IMR-90 (cell line): ENCODE measurements at places on chromosomes 3 and 15. TPM values are rescaled to one million over a fixed set of nuclear protein-coding genes. Genes with fewer than 3 reads are reported as not detected.

Gene MYH15
- total RNA-seq, result 0.28 and 0.36 TPM in 2 replicates

- DNase-seq, result no peak
Measured at GRCh38 chr3:186220911-186221645, 112.2 kb upstream of the ETV5 start.

Gene ANKRD34C
- total RNA-seq, result not detected in 2 replicates

DNA sequence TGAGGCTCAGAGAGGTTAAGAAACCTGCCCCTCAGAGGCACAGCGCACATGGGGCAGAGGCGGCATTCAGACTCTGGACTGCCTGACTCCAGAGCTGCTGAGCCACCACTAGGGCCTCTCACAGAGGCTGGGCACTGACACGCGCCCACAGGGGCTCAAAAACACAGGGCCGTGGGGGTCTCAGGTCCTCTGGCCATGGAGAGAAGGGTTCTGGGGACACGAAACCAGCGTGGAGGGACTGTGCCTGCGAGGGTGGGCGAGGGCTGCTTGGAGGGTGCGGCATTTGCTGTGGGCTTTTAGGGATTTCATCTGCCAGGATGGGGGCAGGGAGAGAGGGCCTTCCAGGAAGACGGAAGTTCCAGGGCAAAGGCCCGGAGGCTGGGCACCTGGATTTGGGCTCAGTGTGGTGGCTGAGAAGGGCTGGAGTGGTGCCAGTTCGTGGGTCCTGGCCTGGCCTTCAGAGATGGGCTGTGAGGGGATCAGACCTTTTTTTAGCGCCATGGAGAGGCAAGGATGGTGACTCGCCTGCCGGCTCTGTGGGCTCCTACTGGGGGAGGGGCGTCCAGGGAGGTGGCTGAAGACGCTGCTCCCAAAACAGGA, 69.6 kb downstream of the EFCAB12 start:
- peak; percentile 8 for DNase-seq

GRCh38 chr3:185347399-185347798, 15.5 kb upstream of the MAP3K13 start:
- no peak for DNase-seq

GRCh38 chr3:71987089-71987735, 202.3 kb upstream of the PROK2 start:
- peak; percentile 11 for DNase-seq

- DNase-seq, result no peak
Measured at GRCh38 chr15:77571181-77571580, 61.5 kb downstream of the LINGO1 start.

Gene HYAL1
- total RNA-seq, result under 0.01 and 0.36 TPM in 2 replicates

DNA sequence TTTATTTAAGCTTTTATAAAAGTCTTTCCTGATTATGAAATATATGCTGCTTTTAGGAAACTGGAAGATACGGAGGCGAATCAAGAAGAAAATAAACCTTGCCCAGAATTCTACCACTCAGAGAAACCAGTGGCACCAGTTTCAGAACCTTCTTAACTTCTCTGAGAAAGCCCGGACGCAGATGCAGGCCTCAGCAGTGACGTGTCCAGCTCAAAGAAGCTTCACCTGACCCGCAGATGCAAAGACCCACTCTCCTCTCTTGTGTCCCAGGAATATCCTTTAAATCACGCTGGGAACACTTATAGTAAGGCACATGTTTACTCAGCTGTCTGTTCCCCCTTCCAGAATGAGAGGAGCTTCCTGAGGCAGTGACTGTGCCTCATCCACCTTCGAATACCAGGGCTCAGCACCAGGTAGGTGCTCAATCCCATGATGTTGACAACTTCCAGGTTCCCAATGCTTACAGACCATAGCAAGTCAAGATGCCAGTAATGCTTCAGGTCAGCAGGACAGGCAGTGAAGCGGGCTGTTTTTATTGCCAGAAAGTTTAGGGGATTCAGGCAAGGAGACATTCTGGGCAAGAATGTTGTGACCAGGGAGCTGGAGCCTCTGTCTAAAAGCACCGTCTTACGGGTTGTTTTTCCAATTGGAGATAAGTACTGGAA, 39.9 kb upstream of the LDHAL6B start:
- no peak for DNase-seq

Gene HCN4
- not detected in 2 replicates for total RNA-seq

Gene APOD
- not detected in 2 replicates for total RNA-seq

DNA sequence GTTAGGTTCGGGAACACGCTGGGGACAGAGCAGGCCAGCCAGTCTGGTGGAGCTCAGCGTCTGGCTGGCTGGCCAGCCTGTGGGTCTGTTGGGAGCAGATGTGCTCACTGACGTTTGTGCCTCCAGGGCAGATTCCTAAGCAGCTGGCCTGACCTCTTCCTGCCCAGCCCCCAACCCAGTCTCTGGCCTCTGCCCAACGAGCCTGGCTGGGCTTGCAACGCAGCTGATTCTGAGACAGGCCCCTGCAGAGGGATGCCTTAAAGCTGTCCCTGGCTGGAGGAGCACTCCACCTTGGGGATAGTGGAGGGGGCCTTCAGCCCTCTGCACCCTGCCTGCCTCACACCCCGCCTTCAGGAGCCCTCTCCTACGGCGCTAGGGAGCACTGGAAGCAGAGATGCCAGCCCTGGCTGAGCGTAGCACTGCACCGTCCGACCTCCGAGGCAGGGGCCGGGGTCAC, 46.0 kb downstream of the KLF13 start:
- peak; percentile 74 for DNase-seq

Gene GRAMD2A
- total RNA-seq, result under 0.01 and 0.18 TPM in 2 replicates

DNA sequence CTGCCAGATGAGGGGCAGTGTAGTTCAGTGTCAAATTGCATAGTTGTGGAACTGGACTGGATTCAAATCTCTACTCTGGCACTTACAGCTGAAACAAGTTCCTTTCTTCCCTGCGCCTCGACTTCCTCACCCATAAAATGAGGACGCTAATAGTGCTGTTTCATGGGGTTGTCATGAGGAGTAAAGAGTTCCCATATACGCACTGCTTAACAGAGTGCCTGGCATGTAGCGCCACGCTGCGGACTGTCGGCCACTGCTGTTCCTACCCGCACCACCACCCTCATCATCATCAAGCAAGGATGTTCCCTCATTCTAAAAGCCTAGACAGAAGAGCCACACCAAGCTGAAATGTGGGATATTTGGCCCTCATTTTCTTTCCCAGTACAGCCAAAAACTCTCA, 91.9 kb downstream of the CHDH start:
- DNase-seq, result no peak

GRCh38 chr3:56886314-56886713, 84.6 kb upstream of the ARHGEF3 start:
- DNase-seq, result no peak

DNA sequence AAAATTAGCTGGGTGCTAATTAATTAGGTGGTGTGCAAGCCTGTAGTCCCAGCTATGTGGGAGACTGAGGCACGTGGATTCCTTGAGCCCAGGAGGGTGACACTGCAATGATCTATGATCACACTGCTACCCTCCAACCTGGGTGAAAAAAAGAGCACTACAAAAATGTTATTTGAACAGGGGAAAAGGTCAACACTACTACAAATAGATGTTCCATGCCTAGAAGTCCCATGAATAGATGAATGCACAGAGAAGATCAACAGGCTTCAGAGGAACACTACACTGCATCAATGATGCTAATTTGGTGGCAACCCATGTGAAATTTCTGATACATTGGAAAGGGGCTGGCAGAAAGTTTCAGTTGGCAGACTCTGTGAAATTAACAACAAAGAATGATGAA, 105.4 kb upstream of the FHIT start:
- no peak for DNase-seq

Gene PPM1L
- total RNA-seq, result 0.18 and 0.28 TPM in 2 replicates

DNA sequence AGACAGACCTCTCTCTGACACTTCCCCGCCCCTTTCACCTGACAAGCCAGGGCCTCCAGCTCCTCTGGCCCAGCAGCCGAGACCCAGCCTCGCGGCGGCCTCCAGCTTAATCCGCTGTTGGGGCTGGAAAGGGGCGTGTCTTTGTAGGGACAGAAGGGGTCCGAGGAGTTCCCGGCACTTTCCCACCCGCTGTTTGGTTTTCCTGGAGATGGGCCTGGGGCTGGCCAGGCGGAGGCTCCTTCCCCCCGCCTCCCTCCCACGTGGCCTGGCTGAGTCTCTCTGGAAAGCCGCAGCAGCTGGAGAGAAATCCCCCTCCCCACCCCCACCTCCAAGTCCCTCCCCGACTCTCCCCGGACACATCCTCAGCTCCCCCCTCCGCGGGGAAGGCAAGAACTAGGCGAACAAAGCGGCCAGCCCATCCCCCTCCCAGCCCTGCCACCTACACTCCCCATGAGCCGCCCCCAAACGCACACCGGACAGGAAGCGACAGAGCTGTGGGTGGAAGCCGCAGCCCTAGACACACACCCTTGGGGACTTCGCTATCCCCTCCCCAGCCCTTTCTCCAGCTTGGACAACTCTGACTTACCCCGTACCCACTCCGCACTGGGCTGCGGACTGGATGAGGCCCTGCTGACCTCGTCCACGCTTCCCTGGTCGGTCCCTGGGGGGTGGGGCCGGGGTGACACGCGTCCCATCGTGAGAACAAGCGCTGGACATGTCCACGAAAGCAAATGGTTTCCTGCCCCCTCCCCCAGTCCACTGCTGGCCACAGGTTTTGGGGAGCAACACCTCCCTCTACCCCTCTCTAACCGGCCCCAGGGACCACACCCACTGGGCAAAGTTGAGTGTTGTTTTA, 1.2 kb downstream of the IGDCC4 start:
- peak; percentile 73 for DNase-seq

Gene ARPP21
- not detected in 2 replicates for total RNA-seq

GRCh38 chr3:99071096-99071495, 169.6 kb upstream of the DCBLD2 start:
- DNase-seq, result no peak

GRCh38 chr3:12833222-12834161, 7.9 kb downstream of the RPL32 start:
- no peak for DNase-seq

- DNase-seq, result no peak
Measured at GRCh38 chr3:138842483-138843188, 7.9 kb upstream of the PIK3CB start.

DNA sequence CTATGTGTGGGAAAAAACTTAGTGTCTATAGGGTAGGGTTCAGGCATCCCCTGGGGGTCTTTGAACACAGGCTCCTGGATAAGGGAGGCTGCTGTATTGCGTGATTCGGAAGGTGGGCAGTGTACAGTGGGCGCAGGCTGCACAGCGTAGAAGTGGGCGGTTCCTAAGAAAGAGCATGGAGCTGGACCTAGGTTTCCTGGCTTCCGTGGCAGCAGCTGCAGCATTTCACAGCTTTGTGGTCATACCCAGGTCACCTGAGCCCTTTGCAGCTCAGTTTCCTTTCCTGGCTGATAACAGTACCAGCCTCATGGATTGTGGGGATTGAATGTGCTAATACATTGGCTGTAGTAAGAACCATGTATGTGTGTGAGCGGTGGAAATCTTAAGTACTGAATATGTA, 22.2 kb downstream of the CFAP100 start:
- no peak for DNase-seq

Gene MYO5A
- total RNA-seq, result 65.3 and 69.2 TPM in 2 replicates

Gene AADACL2
- not detected in 2 replicates for total RNA-seq

GRCh38 chr3:192365571-192365970, 361.8 kb downstream of the FGF12 start:
- no peak for DNase-seq

Gene GRM7
- not detected in 2 replicates for total RNA-seq

DNA sequence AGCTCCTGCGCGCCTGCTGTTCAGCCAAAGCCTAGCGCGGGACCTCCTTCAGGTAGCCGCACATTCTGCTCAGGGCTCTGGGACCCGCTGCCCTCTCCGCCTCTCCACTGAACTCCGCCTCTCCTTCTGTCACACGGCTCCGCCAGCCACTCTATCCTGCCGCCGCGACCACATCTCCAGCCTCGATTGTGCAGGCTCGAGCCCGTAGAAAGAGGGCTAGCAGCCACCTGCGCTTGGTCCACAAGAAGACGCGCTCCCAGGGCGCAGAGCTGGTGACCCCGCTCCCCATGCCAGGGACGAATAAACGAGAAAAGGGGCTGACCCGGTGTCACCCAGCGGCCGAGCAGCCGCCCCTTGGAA, 1.1 kb upstream of the VIPR1 start:
- DNase-seq, result no peak

Gene PDZRN3
- 17.0 and 17.8 TPM in 2 replicates for total RNA-seq

DNA sequence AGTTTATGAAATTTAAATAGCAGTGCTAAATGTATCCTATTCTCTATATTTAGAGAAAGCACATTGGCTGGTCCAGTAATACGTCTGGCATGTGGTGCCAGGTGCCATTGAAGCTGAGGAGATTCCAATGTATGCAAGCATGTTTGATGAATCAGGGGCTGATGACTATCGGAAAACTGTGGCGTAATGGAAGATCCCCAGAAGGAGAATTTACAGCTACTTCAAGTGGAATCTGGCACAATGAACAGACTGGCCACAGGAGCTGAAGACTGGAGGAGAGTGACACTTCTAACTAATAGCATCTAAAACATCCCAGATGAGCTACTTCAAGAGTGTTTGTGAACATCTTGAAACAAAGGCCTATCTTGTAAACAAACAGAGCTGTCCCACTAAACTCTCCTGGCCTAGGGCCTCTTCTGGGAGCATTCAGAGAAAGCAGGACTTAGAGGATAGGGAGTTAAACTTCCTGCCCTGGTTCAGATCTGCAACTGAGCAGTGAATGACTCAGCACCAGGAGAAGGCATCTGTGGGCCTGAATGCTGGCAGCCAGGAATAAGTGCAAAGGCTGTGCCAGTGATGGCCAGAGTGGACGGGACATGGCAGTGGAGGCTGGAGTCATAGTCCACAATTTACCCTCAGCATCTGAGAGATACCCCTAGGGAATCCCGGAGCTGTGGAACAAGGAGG, 15.2 kb upstream of the ACTC1 start:
- DNase-seq, result peak; percentile 100

DNA sequence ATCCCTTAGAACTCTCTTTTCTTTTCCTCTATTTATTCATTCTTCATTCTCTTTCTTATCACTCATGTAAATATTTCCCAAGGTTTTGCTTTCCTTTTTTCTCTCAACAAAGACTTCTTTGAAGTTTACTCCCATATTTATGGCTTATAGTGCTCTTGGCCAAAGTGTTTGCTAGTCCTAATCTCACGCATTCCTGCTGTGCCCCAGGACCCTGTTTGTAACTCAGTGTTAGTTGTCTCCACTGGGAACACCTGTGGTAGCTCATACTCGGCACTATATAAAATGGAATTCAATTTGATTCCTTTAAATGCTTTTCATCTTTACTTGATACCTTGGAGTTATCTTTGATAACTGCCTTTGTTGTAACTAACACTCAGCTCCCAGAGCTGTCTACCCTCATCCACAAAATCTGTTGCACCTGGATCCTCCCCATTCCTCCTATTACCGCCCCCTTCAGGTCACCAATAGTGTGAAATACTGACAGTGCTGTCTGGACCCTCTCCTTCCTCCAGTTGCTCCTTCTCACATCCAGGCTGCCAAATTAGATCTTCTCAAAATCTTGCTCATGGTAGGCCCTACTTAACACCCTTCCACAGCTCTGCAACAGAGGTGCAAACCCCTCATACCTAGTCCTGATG, 76.8 kb downstream of the TIGIT start:
- DNase-seq, result no peak

Gene SLC27A2
- under 0.01 TPM in 1 of 2 replicates, not detected in the other for total RNA-seq

- DNase-seq, result no peak
Measured at GRCh38 chr15:92669432-92669831, 13.9 kb upstream of the FAM174B start.

DNA sequence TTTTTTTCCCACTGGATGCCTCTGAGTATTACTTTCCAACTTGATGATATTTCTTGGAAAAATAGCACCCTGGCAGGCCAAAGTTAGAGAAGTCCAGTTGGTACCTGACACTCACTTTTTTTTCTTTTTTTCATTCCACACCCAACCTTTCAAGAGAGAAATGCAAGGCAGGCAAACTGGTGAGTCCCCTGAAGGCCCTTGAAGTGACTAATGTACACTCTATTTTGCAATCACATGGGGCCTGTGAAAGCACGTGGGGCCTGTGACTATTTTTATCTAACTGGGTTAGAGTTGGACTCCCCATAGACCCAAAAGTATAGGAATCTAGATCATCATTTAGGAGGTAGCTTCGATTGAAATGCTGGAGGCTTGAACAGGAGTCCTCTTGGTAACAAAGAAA, 316.7 kb downstream of the CHL1 start:
- no peak for DNase-seq
